ENCODE measurements at places on chromosomes 1 and 21. TPM values are rescaled to one million over a fixed set of nuclear protein-coding genes. Genes with fewer than 3 reads are reported as not detected.

The G0S2 gene
- total RNA-seq, result 26.1 TPM

The ALG14 gene
- total RNA-seq, result 1.2 TPM

The SELENOF gene
- 189 TPM for total RNA-seq

The AIRE gene
- 0.08 TPM for total RNA-seq

The MIXL1 gene
- total RNA-seq, result not detected

The TMEM9 gene
- 113 TPM for total RNA-seq

The TMEM63A gene
- 25.4 TPM for total RNA-seq

The OR2T33 gene
- total RNA-seq, result not detected

The FCMR gene
- total RNA-seq, result 0.39 TPM
